ENCODE measurements at places on chromosomes 4 and X. TPM values are rescaled to one million over a fixed set of nuclear protein-coding genes. Genes with fewer than 3 reads are reported as not detected.

PAGE5 gene
- total RNA-seq: not detected

PLXNB3 gene
- total RNA-seq: 4.4 TPM

TMEM255A gene
- total RNA-seq: under 0.01 TPM

DOCK11 gene
- 39.7 TPM for total RNA-seq

LPAR4 gene
- under 0.01 TPM for total RNA-seq

DNAAF6 gene
- total RNA-seq: not detected

PUDP gene
- 17.0 TPM for total RNA-seq

ATP1B4 gene
- total RNA-seq: not detected

FREM3 gene
- total RNA-seq: not detected

SYP gene
- 0.37 TPM for total RNA-seq

USP26 gene
- not detected for total RNA-seq

GLRA2 gene
- total RNA-seq: not detected

FMR1NB gene
- not detected for total RNA-seq

SOD3 gene
- 1.6 TPM for total RNA-seq

CXCL10 gene
- under 0.01 TPM for total RNA-seq

LRAT gene
- total RNA-seq: not detected

ADH1C gene
- 0.73 TPM for total RNA-seq

VEGFD gene
- total RNA-seq: 1.1 TPM

MAGEA2 gene
- total RNA-seq: not detected

Measured in subcutaneous preadipocyte (primary cell).